ENCODE measurements at places on chromosomes 5 and 9.

GRCh38 chr5:160333721-160334120 is 21.4 kb upstream of the CCNJL start:
- DNase-seq: peak; percentile 42

DNA sequence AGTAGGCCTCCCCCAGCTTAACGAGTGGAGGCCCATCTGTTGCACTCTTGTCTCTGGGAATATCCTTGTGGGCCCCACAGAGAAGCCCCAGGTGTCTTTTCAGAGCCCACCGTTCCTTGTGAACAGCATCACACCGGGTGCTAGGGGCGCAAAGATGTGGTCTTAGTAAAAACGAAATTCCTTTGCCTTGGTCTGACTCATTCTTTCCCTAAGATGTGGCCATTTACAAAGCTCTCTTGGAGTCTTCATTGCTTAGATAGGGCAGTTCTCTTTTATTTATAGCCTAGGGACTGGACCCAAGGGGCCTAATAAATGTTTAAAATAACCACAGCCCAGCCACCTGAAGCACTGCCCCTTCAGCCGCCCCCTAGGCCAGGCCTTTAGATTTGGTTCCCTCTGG is 52.8 kb upstream of the RPL26L1 start:
- DNase-seq: no peak

DNA sequence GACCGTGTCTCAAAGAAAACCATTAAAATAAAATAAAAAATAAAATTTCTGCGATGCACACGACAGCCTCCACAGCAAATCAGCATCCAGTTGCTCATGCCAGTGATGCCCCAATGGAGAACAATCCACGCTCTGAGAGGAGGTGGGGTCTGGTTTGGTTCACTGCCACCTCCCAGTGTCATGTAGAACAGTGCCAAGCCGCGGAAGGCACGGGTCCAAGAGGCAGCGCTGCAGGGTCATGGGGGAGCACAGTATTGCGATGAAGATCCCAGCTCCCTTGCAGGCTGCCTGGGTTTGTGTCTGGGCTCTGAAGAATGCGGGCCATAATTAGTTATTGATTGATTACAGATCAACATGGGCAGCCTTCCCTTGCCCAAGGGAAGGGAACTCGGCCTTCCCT is 6.1 kb upstream of the CACFD1 start:
- DNase-seq: no peak

DNA sequence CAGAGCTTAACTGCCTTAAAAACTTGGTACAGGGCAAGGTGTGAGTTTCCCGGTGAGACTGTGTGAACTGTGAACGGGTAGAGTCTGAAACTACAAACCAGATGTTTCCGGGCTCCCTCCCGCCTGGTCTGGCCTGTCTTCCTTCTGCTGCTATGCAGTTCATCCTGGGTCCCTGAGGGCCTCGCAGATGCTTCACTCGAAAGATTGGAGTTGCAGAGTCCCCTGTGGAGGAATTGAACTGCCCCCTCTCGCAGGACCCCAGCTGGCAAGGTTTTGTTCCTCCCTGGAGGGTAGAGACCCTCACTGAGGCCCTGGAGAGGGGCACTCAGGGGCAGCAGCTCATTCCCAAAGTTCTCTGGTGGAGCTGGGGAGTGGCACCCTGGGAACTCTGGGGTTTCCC is 533 bp downstream of the DCANP1 start:
- DNase-seq: no peak

- DNase-seq: no peak
These were observed 1078.3 kb downstream of the CDH12 start for GRCh38 chr5:21774801-21775200.

GRCh38 chr5:86442036-86442745 is 175.6 kb upstream of the COX7C start:
- DNase-seq: no peak

GRCh38 chr5:54455413-54456157 is at the start of gene HSPB3:
HSPB3 (plus strand) TSS chr5:54455699; CDS start chr5:54455790, 91 bp downstream.
- DNase-seq: peak; percentile 93

GRCh38 chr5:16842896-16843295 is 93.2 kb downstream of the MYO10 start:
- no peak for DNase-seq

DNA sequence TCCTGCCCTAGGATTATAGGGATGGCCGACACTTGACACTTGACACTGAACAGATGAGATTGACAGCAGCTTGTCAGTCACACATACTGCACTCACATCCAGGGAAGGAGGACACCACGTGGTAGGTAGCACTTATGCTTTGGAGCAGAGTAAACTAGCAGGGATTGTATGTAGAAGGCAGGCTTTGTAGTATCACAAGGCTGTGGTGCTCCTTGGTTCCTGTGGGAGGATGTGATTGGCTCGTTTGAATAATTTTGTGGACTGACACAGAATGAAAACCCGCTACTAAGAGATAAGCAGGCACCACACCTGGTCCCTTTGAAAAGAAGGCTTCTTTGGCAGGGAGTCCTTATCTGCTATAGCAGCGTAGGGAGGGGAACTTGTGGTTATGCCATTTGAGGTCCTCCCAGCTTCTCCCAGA is 63.6 kb upstream of the IL12B start:
- no peak for DNase-seq

DNA sequence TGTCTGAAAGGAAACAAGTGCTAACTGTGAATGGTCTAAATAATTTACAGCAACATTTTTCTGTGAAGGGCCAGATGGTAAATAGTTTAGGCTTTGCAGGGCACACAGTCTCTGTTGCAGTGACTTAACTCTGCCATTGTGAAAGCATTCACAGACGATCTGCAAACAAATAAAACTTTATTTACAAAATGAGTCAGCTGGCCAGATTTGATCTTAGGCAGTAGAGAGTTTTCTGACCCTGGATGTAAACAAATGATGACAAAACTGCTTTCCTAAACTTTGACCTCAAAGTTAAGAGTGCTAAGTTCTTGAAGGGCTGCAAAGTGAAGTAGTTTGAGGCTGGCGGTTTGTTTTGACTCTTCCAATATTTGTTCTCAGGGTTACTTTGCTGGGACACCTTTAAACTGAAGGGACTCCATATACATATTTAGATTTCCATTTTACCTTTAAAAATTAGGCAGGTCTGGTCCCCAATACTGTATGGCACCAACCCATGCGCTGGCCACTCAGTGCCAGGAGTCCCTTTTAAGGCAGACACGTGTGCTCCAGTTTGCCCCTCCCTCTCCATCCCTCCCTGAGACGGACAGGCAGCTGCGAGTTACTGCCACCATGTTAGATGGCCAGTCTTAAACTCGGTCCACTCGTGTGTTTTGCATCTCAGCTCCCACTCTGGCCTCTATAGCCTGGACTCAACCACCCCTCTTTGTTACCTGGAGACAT is 4.0 kb upstream of the ADAMTS16 start:
- no peak for DNase-seq

DNA sequence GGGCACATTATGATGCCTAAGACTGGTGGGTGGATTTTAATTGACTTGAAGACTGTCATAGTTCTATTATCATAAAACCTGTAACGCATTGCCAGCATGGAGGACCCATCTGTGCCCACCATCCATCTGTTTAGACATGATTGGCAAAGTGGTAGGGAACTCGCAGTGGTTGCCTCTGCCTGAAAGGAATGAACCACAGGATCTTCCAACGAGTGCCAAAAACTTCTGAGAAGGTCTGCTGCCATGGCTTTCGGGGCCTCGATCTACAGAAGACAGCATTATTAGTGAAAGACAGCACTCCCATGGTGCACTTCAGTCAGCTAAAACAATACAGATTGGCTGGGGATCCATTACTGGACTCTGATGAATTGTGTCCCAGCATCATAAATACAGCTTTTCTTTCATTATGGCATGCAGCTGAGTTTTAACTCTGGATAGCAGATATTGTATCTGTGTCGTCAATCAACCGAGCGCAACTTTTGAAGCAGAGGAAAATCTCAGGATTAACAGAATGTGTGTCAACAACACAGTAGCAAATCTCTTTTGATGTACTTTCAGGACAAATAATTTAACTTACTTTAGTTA is 74.3 kb downstream of the ZDHHC21 start:
- DNase-seq: no peak

GRCh38 chr5:86596476-86596875 is 21.3 kb upstream of the COX7C start:
- no peak for DNase-seq

DNA sequence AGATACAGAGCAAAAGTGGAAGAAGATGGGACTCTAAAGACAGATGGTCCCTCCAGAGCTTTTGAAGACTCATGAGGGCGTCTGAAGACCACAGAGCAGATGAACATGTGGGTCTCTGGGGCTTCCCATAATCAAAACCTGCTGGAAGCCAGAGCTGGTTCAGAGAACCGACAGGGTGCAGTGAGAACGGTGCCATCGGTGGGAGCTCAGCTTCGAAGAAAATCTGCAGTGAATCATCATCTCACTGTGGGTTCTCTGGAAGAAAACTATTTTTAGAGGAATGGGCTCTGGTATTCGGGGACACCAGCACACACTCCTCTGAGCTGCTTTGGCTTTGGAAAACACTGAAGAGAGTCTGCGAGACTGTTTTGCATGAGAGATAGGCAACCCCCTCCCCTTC is 222.4 kb upstream of the PANK3 start:
- no peak for DNase-seq

DNA sequence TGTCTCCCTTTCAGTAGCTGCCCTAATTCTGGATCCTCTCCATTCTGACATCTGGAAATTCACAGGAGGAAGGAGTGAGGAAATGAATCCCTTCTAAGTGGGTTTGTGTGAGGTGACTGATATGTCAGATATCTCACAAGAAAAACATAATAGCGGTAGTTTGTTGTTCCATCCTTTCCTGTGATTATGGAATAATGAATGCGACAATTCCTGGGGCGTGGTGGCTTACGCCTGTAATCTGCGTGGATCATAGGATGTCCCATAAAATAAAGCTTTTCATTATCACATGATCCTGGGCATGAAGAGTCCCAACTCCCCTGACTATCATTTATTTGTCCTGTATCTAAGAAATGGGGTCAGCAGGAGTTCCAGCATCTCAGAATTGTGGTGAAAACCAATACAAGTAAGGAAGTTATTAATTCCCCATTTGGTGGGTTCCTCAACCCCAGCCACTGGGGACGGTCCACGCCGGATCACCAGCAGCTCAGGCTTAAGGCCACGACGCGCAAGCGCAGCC is 375 bp upstream of the C5orf24 start:
- no peak for DNase-seq

DNA sequence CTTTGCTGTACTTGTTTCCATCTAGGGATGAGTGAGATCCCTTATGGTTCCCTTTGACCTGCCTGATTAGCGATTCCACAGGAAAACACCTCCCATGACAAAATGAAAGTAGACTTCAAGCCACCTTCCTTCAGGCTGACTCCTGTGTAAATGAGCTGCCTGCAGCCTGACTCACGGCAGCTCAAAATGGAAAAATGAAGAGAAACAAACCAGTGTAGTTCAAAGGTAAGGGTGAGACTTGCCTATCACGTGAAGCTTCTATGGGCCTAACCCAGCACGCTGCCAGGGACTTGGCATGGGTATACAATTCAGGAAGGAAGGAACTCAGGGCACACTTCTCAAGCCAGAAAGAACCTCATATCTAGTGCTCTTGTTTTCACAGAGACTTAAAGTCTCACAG is 110.1 kb upstream of the LRRTM2 start:
- no peak for DNase-seq

- no peak for DNase-seq
These were observed 215.5 kb downstream of the PDZD2 start for GRCh38 chr5:31854181-31855133.

GRCh38 chr5:88676637-88677375 is 206.2 kb downstream of the MEF2C start:
- no peak for DNase-seq

DNA sequence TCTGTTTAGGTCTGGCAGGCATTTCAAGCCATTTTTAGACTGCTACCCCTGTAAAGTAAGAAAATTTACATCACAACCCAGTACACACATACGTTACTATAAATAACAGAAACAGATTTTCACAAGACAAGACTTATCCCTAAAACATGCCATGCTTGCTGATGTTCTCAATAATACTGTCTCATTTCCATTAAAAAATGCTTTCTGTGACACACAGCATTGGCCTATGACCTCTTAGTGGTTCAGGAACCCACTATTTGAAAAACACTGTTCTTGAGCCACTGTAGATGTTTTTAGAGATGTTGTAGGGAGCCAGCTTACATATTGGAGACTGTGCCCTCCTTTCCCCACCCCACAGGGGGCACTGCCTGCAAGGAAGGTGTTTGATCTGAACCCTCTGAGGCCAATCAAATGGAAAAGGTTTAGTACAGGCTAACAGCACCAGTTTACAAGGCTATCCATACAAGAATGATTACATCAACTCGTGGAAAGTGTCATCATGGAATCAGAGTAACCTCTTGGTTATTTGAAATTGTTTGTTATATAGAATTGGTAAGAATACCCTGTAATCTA is 30.8 kb downstream of the ZSWIM6 start:
- DNase-seq: no peak

GRCh38 chr5:133041910-133042309 is 9.9 kb upstream of the HSPA4 start:
- DNase-seq: no peak

DNA sequence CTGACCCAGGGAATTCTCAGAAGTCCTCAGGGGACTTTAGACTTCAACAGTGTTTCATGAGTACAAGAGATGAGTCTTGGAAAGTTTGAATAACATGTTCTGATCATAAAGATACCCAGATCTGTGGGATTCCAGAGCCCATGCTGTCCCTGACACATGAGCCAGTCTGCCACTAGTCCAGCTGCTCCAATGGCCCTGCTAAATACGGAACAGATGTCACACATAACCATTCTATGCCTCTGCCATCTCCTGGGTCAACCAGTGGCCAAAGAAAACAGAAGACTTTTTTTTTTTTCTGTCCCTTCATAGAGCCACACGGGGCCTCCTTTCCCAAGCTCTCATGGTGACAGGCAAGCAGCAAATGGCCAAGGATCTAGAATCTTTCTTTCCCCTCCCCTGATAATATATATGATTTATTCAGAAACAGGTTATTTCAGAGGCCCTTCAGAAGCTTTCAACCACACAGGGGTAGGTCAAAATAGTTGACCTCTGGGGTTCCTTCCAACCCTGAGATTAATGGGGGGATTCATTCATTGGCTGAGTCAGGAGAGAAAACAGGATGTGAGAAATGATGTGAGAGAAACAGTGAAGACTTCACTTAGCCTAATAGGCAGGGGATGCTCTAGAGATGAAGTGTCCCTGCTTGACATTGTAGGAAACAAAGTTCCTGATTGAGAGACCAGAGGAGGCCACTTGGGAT is 367.7 kb downstream of the CDK5RAP2 start:
- DNase-seq: no peak

DNA sequence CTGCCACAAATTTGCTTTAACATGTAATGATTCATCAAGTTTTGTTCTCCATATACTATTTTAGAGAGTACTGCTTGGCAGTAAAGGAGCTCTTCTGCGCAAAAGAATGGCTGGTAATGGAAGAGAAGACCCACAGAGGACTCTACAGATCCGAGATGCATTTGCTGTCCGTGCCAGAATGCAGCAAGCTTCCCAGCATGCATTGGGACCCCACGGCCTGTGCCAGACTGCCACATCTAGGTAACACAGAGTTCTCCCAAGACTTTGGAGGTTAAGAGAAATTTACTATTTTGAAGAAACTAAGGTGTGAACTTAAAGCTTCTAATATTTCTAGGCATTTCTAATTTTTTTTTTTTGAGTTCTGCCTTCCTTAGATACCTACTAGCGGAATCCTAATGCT is 107.1 kb downstream of the MUSK start:
- no peak for DNase-seq

Data from AG09309 (cell line).